ENCODE measurements at places on chromosomes 1 and 21. TPM values are rescaled to one million over a fixed set of nuclear protein-coding genes. Genes with fewer than 3 reads are reported as not detected.

GRCh38 chr21:26934383-26934782 lies 32.5 kb downstream of the ADAMTS5 start:
- no peak for DNase-seq

DNA sequence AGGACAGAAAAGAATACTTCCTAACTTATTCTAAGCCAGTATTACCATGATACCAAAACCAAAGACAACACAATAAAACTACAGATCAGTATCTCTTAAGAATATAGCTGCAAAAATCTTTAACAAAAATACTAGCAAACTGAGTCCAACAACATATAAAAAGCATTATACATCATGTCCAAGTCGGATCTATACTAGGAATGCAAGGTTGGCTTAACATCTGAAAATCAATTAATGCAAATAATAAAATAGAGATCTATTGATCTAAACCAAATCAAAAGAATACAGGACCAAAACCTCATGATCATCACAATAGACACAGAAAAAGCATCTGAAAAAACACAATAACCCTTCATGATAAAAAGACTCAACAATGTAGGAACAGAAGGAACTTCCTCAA lies 18.9 kb downstream of the TAF1A start:
- DNase-seq, result no peak

- DNase-seq, result no peak
These were observed 62.6 kb upstream of the CLDN14 start for GRCh38 chr21:36542312-36543101.

- DNase-seq, result no peak
These were observed 1223.8 kb downstream of the AMY1C start for GRCh38 chr1:104973516-104973915.

NPHS2 gene
- total RNA-seq, result not detected

DNA sequence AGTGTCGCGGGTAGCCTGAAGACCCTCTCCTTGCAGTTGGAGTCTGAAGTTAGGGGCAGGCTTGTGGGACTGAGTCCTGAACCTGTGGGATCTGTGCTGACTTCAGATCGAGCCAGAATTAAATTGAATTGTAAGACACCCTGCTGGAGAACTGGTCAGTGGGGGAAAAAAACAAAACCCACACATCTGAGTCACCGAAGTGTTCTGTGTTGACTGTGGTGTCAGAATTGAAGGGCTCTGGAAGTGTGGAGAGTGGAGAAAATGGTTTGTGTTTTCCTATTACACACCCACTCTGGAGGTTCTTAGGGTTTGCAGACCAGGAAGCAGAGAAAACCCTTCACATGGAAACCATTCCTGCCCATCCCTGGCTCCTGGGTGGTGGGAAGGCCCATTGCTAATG lies 209.5 kb upstream of the GALNT2 start:
- DNase-seq, result no peak

GRCh38 chr1:56191369-56191768 lies 388.0 kb downstream of the PLPP3 start:
- DNase-seq, result no peak

TTLL10 gene
- not detected for total RNA-seq

GRCh38 chr1:11198851-11199594 lies 9.9 kb downstream of the ANGPTL7 start:
- DNase-seq, result no peak

DNA sequence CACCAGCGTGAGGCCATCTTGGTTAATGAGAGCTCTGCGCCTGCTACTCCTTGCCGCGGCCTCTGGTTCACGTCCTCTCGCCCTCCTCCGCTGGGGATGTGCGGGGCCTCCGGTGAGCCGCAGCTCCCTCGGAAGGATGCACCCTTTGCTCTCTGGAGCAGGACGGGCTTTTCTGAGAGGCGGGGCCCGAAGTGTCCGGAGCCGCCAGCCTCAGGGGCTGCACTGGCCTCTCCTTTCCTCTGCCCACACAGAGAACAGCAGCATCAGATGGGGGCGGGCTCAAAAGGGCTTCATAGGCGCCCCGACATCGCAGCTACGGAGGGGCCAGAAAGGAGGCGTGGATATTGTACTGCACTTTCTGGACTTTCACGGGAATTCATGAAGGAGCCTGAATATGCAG lies 284.7 kb downstream of the CAMTA1 start:
- DNase-seq, result no peak

TTC22 gene
- 2.7 TPM for total RNA-seq

GRCh38 chr1:7921796-7922195 lies 18.8 kb downstream of the TNFRSF9 start:
- no peak for DNase-seq

DNA sequence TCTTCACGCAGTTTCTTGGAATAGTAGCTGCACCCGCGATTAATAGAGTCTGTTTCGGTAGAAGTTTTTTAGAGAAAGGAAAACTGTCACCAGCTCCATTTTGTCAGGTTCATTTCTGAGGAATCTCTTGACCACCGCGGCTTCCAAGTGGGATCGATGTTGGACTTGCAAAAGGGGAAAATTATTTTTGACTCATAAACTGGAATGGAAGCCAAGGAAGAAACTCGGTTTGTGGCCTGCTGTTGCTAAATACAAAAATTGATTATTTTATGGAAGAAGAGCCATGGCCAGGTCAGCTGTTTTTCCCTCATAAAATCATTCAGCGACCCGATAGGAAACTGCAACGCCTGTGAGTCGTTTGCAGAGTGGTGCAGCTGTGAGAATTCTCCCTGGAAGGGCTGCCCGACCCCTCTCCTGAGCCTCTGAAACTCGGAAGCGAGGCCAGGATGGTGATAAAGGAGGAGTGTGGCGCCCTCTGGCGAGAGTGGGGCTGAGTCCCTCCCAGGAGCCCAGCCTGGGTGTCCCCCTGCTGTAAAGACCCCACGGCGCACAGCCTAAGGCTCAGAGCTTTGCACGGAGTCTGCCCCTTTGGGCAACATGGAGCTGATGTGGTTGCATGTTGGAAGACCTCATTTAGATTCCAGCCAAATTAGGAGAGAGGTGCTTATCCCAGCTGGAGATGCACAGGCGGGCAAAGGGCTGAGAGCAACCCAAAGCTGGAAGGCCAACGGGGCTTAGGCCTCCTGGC lies 83.6 kb upstream of the SLC25A33 start:
- DNase-seq, result peak; percentile 76

DNA sequence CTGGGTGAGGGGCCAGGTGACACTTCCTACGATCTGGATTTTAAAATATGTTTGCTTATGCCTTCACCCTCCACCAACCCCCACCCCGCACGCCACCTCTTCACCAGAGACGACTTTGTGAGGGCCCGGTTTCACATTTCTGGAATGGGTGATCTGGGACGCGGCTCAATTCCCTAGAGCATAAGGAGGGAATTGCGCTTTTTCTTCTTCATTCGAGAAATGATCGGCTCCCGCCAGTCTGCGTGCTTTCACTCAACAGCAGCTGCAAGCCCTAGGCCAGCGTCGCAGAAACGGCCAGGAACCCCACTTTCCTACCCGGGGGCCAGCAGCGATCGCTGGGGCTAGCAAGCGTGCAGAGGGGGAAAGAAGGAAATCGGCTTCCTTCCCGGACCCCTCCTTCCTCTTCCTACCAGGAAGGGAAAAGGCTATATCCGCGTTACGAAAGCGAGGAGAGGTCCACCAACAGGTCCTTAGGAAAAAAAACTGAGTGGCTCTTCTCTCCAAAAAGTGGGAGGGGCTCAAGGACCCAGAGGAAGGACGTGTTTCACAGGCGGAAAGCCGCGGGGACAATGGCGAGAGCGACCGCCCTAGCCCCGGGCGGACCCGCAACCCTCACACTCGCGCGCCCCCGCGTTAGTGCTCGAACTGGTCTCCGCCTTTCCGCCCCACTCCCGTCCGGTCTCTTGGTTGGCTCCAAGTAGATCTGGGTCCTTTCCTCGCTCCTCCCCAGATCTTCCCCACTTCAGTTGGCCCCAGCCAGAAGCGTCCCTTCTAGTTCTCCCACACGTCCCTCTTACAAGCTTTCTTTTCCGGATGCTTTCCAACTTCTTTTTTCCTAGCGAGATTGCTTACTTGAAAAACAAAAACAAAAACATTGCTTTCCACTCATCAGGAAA lies 1.1 kb upstream of the ADAMTS1 start:
- peak; percentile 77 for DNase-seq

DNA sequence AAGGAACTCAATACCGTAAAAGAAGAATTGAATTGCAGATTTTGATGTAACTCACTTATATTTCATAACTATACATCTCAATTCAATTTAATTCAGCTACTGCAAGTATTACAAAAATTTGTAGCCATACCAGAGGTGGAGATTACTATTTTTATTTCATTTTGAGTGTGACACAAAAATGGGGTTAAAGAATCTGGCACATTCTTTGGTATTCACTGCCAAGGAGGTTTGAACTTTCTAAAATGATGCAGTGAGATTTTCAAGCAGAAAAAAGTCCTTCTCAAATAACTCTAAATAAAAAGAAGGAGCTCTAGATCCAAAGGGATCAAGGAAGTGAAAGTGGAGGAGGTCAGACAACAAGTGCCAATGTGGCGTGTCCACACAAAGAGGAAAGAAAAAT lies 569.0 kb downstream of the DPYD start:
- no peak for DNase-seq

GRCh38 chr1:15538771-15539170 lies 12.1 kb downstream of the DNAJC16 start:
- no peak for DNase-seq

- DNase-seq, result no peak
These were observed 12.2 kb downstream of the ALG6 start for GRCh38 chr1:63379583-63379982.

TRIM67 gene
- total RNA-seq, result not detected

- DNase-seq, result no peak
These were observed 101.3 kb downstream of the TGFBR3 start for GRCh38 chr1:91784616-91785015.

DNA sequence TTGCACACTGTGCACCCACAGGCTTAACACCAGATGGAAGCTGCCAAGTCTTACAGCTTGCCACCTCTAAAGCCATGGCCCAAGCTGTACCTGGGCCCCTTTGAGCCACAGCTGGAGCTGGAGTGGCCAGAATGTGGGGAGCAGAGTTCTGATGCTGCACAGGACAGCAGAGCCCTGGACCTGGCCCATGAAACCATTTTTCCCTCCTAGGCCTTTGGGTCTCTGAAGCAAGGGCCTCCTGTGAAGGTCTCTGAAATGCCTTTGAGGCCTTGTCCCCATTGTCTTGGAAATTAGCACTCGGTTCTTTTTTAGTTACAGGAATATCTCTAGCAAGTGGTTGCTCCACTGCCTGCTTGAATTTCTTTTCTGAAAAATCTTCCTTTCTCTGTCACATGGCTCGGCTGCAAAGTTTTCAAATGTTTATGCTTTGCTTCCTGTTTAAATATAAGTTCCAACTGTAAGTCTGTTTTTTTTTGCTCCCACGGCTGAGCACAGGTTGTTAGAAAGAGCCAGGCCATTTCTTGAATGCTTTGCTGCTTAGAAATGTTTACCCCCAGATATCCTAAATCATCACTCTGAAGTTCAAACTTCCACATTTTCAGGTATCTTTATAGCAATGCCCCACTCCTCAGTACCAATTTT lies 156.8 kb upstream of the GORAB start:
- no peak for DNase-seq
